ENCODE measurements at places on chromosomes 13 and 19.
A peak's percentile ranks its signal among the peaks of the same experiment; 100 is the strongest.

GRCh38 chr13:70391678-70392077 is 283.4 kb upstream of the KLHL1 start:
- no peak for DNase-seq

DNA sequence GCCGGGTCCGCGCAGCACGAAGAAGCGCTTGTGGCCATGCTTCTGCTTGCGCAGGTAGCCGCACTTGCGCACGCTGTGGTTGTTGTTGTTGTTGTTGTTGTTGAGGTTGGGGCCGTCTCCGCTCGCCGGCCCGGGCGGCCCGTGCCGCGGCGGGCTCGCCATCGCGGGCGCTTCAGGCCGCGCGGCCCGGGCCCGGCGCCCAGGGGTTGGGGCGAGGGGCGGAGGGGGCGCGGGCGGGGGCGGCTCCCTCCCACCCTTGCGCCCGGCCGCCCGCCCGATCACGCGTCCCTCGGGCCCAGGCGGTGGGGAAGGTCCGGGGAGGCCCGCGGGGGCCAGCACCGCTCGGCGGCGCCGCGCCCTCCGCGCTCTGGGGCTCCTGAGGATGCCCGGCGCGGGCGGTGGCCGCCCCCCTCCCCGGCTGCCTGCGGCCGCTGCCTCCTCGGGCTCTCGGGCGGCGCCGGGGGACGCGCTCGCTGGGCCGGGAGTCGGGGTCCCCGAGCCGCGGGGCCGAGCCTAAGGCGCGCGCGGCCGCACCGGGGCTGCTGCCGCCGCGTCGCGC is 412 bp downstream of the IRS2 start:
- no peak for DNase-seq

- no peak for DNase-seq
Measured at GRCh38 chr19:53945441-53945840, 17.3 kb upstream of the CACNG8 start.

GRCh38 chr19:17469092-17469480 is 1.2 kb upstream of the SLC27A1 start:
- no peak for DNase-seq

- no peak for DNase-seq
Measured at GRCh38 chr19:46862503-46862834, 1.7 kb downstream of the ARHGAP35 start.

GRCh38 chr19:28386066-28386465 is 826.9 kb downstream of the UQCRFS1 start:
- no peak for DNase-seq

- DNase-seq: no peak
Measured at GRCh38 chr13:29802621-29803020, 47.8 kb downstream of the UBL3 start.

DNA sequence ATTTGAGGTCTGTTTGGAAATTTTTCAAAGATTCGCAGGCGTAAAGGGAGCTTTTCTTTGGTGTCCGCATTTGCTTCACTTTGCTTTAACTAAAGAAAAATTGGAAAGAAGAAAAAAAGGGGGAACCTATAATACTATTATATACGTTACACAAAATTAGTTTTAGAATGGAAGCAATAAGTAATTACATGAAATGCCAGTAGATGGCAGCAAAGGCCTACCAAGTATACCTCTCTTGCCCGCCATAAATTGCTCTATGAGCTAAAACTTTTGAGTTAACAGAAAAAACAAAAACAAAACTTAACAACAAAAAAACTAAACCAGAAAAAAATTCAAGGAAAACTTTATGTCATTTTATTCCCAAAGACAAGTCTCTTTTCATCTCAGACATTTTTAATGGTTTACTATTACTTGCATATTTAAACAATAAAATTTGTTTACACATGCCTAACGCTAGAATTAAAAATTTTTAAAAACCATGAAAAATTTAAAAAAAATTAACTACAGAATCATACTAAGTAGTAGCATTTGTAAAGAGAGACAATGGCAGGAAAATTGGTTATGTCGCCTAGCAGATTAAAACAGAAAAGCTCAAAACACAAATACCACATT is 271.4 kb downstream of the NALCN start:
- DNase-seq: no peak

DNA sequence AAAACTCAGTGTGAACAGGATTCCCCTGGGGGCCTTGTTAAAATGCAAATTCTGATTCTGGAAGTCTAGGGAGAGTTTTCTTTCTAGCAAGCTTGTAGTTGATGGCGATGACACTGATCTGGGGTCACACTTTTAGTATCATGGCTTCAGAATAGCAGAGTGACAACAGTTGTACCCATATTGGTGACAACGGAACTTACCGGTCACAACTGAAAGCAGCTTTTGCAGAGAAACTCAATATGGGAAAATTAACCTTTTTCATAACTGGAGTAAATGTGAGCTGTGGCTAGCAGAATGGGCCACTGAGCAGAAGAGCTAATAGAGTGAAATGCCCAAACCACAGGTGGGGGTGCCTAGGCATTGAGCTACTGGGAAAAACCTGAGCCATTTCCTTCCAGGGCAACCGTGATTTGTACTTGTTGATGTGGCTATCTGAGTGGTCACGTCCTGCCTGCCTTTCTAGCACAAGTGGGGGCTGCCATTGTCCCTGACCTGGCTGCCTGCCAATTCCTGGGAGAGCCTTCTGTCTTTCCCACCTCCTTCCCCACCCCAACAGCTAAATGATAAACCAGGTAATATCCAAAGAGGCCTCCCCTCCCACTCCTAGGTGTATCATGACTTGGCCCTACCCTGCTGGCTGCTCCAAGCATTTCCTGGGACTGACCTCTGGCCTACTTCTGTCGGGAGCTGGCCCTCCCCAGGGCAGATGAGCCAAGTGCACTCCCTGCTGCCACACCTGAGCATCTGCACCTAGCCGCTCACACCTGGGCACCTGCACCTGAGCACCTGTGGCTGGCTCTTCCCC is 1.7 kb upstream of the SLC10A2 start:
- no peak for DNase-seq

DNA sequence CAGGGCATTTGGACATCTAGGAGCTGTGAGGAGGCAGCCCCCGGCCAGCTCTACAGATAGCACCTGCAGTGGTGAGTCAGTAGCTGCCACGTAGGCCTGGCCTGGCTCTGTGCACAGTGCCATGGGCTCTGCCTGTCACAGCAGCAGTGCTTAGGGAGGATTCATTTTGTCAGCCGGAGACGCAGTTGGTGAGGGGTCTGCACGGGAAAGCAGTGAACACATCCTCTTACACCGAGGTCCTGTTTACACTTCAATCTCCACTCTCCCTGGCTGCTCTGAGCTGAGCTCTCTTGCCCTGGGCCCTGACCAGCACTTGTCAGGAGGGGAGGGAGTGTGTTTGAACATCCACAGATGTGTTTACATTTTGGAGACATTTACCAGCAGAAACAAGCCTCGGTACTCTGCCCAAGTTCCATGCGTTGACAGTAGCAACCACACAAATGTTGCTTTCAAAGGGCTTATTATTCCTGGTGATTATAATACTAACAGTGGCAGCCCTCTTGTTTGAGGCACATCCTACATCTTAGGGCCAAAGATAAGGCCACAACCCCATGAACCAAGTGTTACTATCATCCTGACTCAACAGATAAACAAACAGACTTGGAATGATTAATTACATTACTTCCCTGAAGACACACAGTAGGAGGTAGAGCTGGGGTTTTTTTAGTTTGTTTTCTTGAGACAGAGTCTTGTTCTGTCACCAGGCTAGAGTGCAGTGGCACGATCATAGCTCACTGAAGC is 148.9 kb downstream of the USP12 start:
- DNase-seq: no peak

DNA sequence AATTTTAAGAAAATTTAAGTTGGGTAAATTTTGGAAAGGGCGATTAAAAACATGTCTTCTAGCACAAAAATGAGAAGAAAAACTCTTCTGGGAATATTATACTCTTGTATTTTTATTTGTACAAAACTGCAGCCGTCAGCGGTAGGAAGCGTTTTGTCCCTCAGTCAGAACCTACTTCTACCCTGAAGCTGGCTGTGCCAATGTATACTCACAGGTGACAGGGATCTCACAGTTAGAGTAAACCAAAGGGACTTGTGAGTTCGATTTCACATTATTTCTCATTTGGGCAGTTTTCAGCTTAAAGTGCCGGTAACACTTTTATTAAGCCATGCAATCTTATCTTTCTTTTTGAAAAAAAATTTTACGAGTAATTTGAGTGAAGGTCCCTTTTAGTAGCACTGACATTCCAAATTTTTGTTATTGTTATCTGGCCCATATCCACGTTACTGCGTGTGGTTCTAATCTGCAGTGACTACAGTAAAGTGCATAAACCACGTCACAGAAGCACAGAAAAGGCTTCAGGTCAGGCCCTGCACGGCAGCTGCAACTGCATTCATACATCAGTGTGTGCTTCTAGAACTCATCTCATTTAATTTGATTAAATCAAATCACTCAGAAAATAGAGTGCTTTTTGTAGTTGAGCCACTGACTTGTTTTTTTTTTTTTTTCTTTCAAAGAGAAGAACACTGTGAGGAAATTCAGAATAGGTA is 387.3 kb downstream of the LIG4 start:
- no peak for DNase-seq

GRCh38 chr19:2070436-2070827 is 19.4 kb upstream of the MKNK2 start:
- DNase-seq: no peak

DNA sequence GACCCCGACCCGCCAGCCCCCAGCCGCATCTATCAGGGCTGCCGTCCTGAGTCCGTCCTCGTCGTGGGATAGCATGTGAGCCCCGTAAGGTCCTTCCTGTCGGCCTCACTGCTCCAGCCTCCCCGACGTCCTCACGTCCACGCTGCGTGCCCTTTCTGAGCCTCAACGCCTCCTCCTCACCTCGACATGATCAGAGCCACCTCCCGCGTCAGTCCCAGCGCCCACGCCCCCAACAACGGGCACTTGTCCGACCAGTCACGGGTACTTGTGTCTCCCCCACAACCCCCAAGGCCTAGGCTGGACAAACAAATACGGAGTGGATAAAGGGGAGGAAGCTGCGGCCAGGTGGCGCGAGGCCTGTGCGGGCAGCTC is 665 bp downstream of the ZNF497 start:
- peak; percentile 36 for DNase-seq

DNA sequence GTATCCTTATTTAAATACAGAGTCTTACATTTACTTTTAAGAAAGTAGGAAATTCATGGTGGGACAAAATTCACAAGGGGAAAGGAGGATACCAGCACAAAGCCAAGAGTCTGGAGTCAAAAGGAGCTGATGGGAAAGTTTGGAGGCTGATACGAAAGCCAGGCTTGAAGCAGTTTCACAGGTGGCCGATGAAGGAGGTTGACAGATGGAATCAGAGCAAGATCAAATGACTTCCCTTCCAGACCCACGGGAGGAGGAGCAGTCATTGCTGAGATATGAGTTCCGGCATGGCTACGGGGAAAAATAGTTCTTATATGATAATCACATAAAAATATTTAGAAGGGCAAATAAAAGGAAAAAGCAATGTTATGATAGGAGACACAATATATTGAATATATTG is 65.0 kb downstream of the DGKH start:
- no peak for DNase-seq

GRCh38 chr19:4139614-4140236 is 13.7 kb upstream of the CREB3L3 start:
- peak; percentile 78 for DNase-seq

GRCh38 chr13:43042410-43042921 is 19.1 kb downstream of the DNAJC15 start:
- no peak for DNase-seq

Measured in activated CD4-positive, alpha-beta T cell treated with anti-CD3 and anti-CD28 coated beads for 4 hours (primary cell).